Activated T-cell treated with anti-CD3 and anti-CD28 coated beads for 48 hours (primary cell): ENCODE measurements at places on chromosomes 7 and 10.

- no peak for DNase-seq
Observed at GRCh38 chr7:103657474-103657894, 211.5 kb upstream of the SLC26A5 start.

GRCh38 chr10:119863951-119864565 is 8.6 kb downstream of the MCMBP start:
- no peak for DNase-seq

DNA sequence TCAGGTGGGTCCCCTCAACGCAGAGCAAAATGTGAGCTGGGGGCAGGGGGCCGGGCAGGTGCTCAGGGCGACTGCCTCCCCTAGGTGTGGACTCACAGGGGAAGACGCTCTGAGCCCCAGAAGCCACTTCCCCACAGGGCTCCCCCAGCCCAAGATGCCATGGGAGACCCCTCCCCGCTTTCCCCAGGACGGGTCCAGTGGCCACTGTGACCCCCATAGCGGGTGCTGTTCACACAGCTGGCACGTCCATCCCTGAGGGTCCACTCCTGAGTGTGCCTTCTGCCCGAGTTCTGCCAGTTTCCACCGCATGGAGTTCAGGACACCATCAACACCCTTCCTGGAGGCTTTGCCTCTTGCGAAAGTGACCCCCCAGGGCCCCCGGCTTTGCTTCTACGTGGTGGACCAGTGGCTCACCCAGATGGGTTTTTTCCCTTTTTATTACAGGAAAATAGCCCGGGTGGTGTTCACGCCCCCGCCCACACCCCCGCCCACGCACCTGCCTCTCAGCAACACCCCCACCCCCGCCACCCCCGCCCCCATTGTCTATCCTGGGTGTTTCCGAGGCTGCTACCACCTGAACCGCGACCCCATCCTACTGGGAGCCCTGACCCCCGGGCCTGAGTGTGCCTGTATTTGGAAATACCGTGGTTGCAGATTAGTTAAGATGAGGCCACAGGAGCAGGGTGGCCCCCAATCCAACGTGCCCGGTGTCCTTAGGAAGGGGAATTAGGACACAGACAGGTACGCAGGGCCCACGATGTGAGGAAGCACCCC is 32.0 kb downstream of the ADAP1 start:
- DNase-seq = peak; percentile 30

GRCh38 chr10:30415593-30415992 is 18.4 kb upstream of the MAP3K8 start:
- DNase-seq = no peak

- no peak for DNase-seq
Observed at GRCh38 chr7:45576249-45576929, 2.2 kb downstream of the ADCY1 start.

DNA sequence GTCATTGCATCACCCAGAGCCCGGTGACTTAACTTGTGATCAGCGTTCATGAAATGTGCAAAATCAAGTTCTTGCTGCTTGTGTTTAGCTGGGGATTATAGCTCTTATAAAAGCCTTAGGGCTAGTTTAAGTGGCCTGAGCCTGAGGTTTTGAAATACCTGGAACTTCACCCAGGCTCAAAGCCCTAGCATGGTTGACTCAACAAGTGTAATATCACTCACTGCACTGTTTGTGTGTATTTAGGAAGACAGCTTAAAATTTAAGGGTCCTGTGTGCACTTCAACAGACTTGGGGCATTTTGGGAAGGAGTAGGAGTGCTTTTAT is 489.5 kb downstream of the GATA3 start:
- no peak for DNase-seq

GRCh38 chr7:94405506-94405905 is 10.8 kb downstream of the COL1A2 start:
- DNase-seq = no peak

- DNase-seq = no peak
Observed at GRCh38 chr7:77823787-77824186, 25.2 kb downstream of the PHTF2 start.

- DNase-seq = no peak
Observed at GRCh38 chr7:22579961-22580360, 80.0 kb upstream of the STEAP1B start.

DNA sequence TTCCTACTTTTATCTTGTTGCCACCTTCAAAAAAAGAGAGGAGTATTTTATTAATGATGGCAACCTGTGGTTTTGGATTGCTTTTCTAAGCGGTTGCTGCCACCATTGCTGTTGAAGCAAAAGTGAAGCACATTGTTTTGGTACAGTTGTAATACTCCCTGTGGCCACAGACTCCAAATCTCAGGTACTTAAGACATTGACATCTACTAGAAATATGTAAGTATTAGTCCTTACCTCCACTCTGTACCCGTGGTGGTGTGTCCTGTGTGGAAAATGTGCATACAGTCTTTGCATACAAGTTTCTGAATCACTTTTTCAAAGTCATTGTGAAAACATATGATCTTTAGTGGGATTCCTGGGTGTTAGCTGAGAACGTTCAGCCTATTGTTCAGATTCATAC is 85.7 kb downstream of the ANLN start:
- peak; percentile 4 for DNase-seq

GRCh38 chr7:148485618-148486017 is 104.9 kb upstream of the C7orf33 start:
- no peak for DNase-seq

- DNase-seq = no peak
Observed at GRCh38 chr7:49583440-49583839, 190.0 kb upstream of the VWC2 start.
